NCI-H226 (cell line): ENCODE measurements at places on chromosomes 5 and 9.

- DNase-seq: no peak
Measured at GRCh38 chr5:79108086-79108485, 3.5 kb upstream of the BHMT start.

DNA sequence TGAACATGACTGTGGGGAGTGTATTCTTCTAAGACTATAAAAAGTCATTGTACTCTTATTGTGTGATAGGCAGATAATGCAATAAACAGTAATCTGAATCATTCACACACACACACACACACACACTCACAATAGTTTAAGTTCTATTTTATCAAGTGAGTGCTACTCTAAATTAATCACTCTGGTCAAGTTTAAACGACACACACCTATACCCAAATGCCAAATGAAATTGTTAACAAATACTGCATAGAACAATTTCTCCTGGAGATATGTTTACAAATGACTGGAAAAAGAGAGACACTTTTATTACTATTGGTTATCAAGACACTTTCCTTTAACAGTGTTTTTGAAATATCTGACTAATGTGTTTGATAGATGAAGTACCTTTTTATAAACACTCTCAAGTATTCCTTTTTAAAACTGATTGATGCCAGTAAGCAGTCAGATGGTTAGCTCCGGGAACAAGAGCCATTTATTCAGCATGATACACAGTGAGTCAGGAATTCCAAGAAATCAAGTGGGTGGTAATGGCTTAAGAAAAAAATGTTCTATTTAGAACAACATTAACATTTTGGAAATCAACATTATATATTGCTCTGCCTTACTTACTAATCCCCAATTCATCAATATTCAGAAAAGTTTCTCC lies 521.6 kb upstream of the ST8SIA4 start:
- DNase-seq: peak; percentile 39

DNA sequence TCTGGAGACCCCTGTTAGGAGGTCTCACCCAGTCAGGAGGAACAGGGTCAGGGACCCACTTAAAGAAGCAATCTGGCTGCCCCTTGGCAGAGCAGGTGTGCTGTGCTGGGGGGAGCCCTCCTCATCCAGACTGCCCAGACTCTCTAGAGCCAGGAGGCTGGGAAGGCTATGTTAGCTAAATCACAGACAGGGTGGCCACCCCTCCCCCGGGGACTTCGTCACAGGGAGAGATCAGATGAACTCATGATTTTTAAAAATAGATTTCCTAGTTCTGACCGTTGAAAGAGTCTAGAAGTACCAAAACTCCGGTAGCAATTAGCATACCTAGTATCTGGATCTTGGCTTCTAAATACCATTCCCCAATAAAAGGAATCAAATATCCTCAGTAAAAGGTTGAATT lies 35.0 kb upstream of the FOXB2 start:
- no peak for DNase-seq

DNA sequence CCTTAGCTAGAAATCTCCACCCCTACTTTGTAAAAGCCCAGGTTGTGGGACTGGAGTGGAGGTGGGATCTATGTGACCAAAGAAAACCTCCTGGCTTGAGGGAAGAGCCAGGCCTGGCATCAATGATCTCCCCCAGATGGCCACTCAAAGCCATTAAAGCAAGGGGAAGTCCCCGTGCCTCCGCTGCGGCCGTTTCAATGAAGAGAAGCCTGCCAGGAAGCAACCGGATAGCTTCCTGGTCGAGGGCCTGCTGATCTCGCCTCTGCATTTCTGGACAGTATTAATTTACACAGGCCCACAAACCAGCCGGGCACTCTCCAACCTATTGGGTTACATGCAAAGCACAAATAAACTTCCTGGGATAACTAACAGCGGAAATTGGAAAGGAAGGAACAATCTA lies 160.5 kb upstream of the MSX2 start:
- DNase-seq: no peak
